Globus pallidus (tissue), 1 donor: ENCODE measurements at places on chromosomes 2 and 18.

- DNase-seq: no peak
Measured at GRCh38 chr2:75288760-75289159, 89.4 kb upstream of the TACR1 start.

- no peak for DNase-seq
Measured at GRCh38 chr2:134089454-134089853, 164.4 kb upstream of the MGAT5 start.

- no peak for DNase-seq
Measured at GRCh38 chr2:206996556-206997065, 57.3 kb downstream of the CPO start.

GRCh38 chr2:177881008-177881747 lies 191.4 kb downstream of the PDE11A start:
- DNase-seq: no peak

- no peak for DNase-seq
Measured at GRCh38 chr2:204022550-204022949, 86.0 kb downstream of the ICOS start.

GRCh38 chr2:80190166-80190565 lies 114.4 kb downstream of the LRRTM1 start:
- DNase-seq: no peak

DNA sequence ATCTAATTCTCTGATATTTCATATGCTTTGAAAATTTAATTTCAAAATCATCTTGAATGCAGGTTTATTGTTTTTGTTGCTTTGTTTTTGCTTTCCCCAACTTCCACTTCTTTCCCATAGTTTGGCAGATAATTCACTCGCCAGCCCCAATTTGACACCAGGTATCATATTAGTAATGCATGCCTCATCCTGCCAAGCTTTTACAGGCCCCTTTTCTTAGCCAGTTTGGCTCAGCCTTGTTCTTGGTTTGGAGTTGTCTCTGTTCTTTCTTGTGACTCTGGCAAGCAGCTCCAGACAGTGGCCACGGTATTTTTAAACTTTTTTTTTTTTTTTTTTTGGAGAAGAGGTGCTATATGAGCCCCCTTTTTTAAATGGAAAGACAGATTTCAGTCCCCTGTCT lies 65.3 kb downstream of the PMS1 start:
- DNase-seq: peak; percentile 16

- no peak for DNase-seq
Measured at GRCh38 chr18:8283891-8284585, 325.2 kb upstream of the RAB12 start.

GRCh38 chr2:203783496-203784203 lies 77.2 kb downstream of the CD28 start:
- no peak for DNase-seq

GRCh38 chr2:173898178-173898668 lies 67.0 kb downstream of the SP3 start:
- peak; percentile 14 for DNase-seq

DNA sequence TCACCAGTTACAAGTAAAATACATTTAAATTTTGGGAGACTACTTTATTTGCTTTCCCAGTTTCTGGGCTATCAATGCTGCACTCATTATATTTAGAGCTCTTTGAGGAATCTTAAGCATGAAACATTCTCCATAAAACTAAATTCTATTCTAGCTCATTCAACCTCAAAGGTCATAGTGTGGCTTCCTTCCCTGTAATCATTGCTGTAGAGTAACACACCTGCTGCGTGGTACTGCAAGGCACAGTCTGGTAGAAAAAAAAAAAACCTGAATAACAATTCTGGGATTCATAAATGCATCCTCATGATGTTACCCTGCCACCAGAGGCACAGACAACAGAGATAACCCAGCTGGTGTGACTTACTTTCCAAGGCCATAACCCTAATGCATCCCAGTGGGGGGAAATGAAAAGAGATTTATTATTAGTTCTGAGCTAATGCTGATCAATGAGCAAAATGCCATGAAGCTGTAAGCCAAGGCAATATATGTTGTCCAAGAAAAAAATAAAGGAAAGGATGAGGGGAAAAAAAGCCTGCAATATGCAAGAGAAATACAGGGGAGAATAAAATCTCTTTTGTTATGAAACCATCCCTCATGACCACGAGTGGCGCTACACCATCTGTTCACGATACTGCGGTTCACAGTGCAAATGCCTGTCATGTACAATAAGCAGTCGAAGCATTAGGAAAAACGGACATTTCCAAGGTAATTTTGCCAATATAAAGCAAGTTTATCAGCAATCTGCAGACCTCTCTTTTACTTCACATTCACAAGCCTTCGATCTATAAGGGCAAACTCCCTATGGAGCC lies 1481.6 kb upstream of the PIK3C3 start:
- no peak for DNase-seq

DNA sequence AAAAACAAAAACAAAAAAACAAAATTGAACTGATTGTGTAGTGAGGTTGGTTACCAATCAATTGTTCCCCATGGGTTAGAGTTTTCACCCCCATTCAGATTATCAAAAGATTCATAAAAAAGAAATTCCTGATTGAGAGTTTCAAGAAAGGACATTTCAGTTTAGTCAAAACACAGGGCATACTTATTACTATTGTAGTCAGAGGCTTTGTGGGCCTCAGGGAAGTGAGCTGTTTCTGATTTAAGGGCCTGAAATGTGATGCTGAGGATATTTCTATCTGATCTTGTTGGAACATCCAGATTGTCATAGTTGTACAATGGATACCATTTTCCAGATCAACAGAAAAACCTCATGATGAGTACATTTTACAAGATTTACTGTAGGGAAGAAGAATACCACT lies 368.1 kb upstream of the NETO1 start:
- DNase-seq: no peak

GRCh38 chr2:64283641-64284361 lies 139.6 kb upstream of the PELI1 start:
- no peak for DNase-seq

DNA sequence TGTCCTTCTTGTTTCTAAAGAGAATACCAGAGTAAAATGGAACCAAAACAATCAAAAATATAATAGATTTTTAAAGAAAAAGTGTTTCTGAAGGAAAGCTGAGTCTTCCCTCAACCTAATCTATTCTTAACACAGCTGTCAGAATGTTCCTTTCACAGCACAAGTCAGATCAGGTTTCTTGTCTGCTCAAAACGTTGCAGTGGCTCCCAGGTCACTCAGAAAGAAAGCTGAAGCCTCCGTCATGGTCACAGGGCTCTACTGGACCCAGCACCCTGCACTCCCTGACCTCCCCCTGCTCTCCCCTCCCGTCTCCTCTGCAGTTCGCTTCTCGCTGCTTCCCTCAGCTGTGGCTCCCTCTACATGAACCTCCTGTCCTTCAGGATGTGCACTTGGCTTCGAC lies 90.7 kb upstream of the PTPRM start:
- no peak for DNase-seq
